ENCODE measurements at places on chromosomes 3 and 15.

DNA sequence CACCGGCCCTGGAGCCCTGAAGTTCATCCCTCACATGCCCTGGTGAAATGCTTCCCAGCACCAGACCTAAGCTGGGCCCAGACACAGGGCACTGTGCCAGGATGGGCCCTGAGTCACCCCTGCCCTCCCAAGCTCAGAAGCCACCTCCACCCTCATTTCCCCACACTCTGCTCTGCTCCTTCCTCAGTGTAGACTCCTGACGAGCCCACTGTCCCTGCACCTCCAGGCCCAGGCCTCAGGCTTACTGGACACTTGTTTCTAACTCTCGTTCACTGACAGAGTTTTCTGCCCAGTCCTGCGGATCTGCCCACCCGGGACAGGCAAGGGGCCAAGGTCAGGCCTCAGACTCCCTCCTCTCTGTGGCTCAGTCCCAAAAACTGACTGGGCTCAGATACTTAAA, 112.6 kb upstream of the RNF7 start:
- no peak for DNase-seq

DNA sequence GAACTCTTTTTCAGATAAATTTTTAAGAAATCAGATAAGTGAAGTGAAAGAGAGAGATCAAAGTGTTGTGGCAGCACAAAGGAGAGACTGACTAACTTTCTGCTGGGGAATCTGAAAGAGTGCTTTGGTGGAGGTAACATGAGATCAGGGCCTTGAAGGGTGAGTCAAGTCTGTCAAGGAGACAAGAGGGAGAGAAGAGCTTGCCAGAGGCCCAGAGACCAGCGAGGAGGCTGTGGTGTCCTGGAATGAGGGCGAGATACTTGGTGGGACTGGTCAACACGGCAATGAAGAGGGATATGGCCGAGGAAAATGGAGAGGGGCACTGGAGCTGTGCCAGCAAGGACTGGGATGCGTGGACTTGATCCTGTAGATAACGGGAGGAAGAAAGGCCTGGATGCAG, 4.6 kb downstream of the TADA3 start:
- DNase-seq: no peak

DNA sequence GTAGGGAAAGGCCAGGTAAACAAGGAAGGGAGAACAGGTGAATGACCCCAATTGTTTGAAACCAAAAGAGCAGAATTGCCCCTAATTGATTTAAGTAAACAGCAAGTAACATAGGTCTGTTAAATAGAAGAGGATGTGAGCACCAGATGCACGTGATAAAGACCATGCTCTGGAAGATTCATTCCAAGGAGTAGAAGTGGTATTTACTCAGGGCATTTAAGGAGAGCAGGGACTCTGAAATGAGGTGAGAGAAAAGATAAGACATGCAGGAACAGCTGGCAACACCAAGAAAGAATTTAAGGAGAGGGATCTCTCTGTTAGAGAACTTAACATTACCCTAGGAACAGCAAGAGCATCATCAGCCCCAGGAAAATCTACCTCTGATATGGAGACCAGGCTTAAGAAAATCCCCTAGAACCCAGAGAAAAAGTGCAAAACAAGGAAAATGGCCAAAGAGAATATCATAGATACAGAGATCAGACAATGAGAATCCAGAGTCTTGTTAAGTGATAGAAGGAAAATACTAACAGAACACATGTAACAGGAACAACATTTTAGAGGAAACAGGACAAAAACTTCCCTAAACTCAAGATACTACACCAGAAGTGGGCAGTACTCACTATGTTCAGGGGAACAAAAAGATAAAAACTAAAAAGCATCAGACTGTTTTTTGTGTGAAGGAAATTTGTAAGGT, 6.4 kb downstream of the NUDT16 start:
- no peak for DNase-seq

GRCh38 chr15:78167227-78167888, 18.2 kb downstream of the IDH3A start:
- no peak for DNase-seq

DNA sequence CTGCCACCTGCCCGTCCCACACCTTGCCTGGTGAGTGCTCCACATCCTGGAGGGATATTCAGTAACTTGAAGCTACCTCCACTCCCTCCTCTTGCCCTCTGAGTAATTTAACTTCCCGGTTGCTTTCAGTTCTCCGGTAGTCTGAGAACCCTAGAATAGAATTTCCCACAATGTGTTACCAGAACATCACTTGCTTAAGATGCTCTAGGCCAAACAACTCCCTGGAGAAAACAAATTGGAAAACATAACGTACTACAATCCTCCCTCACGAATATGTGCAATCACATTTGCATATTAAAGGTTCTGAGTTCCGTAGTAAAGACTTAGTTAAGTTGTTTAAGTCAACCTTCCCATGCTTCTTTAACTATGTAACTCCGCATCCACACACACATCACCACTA, 44.8 kb downstream of the SLCO2A1 start:
- no peak for DNase-seq

GRCh38 chr15:48695088-48695826, 49.7 kb upstream of the FBN1 start:
- DNase-seq: no peak

GRCh38 chr3:116211901-116212300, 233.4 kb downstream of the LSAMP start:
- DNase-seq: no peak

GRCh38 chr3:15044326-15044725, 20.8 kb downstream of the MRPS25 start:
- DNase-seq: no peak

DNA sequence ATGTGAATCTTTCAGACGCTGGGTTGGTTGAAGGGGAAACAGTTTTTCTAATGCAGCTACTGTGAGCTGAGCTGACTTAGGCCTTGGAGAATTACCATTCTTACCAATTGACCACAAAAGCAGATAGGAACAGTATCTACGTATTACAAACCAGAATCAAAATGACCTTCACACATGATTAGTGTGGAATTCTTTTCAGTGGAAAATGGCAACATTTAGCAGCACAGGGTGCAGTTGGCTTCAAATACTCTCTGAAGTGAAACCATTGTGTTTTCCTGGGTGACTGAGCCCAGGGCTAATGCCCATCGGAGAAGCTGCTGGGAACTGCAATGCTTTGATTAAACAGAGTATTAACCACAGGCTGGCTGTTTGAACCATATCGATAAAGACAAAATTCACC, 40.2 kb upstream of the GOLGA8J start:
- no peak for DNase-seq
